ENCODE measurements at places on chromosomes 11 and 22.

- no peak for DNase-seq
These were observed 2.8 kb upstream of the SIDT2 start for GRCh38 chr11:117175781-117176180.

- no peak for DNase-seq
These were observed 42.6 kb upstream of the EED start for GRCh38 chr11:86202013-86202336.

DNA sequence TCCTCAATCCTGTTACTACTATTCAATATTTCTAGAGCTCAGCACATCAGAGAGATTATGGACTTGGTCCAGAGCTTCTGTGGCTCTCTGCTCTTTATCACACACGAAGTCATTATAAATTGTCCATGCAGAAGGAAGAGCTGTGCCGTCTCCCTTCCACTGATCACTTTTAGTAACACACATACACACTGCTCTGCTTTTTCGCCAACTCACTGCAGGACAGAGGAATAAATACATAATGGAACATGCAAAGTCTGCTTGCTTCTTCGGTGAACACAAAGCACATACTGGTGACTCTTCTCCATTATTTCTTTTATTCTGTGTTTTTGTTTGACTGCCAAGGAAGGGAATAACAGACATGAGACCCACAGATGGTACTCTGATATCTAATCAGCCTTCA lies 1000.0 kb upstream of the TENM4 start:
- DNase-seq: no peak

DNA sequence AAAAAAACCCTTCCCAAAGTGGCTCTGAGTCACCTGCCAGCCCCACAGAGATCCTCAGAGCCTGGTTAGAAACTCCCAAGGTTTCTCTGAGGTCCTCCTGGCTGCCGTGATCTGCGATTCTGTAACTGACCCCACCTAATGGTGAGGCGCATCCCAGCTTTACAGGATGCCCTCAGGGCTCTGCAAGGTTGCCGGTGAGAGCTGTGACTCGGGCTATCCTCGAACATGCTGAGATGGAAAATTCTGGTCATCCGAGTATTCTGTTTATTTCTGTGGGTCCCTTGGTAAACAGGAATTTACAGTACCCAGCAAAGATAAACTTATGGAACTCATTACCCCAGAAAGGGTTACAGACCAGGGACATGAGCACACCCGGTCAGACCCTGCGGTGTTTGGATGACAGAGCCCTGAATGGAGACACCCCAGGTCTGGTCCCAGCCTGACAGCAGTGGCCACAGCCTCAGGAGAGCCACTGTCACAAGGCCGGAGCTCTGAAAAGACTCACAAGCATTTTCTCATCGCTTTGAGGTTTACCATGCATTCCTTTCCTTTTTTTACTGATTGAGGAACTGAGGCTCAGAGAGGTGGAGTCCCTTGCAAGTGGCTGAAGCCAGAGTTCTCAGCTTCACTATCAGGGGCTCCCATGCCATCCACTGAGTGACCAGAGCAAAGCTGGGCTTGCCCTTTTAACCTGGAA lies 22.2 kb downstream of the LIF start:
- no peak for DNase-seq

- no peak for DNase-seq
These were observed 276.5 kb upstream of the MTNR1B start for GRCh38 chr11:92692826-92693546.

DNA sequence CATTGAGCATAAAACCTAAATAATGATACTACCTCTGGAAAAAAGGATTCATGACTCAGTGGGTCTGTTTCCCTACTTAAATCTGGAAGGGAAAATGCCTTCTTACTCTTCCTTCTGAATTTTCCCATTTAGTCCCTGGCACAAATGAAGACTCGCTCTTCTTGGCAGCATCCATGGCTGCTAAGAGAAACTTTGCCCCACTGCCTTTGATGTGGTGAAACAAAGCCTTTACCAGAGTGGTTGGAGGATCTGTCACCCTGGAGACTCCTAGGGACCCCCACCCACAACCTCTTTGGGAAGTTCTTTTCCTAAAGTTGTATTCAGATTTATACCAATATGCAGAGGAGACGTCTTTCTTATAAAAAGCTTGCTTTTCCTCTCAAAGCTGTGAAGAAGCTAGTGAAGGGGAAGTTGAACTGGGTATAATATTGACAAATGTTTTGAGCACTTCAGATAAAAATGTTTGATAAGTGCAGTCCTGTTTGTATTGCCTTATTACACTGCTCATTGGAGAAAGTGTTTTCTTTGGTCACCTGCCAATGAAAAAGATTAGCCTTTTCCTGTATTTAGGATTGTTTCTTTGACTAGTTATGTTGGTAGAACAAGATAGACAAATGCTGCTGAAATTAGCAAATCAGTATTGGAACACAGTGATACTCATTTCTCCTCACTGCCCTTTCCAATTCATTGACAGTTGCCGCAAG lies 77.3 kb downstream of the ARFGAP2 start:
- DNase-seq: no peak

DNA sequence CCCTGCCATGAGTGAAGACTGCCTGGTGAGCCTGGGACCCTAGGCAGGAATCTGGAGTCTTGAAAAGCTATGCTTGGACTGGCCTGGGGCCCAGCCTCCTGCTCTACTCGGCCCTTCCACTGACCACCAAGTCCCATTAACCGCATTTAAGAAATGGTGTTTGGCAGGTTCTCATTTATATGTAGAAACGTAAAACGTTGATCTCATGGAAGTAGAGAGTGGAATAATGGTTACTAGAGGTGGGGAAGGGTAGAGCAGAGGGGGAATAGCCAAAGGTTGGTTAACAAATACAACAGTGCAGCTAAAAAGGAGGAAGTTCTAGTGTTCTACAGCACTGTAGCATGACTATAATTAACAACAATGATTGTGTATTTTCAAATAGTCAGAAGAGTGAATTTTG lies 72.9 kb upstream of the EED start:
- no peak for DNase-seq

Data from CD8-positive, alpha-beta memory T cell (primary cell).